ENCODE measurements at places on chromosomes 2 and 18.

- no peak for DNase-seq
Observed at GRCh38 chr2:2101924-2102323, 229.2 kb downstream of the MYT1L start.

GRCh38 chr2:224969095-224969494 lies 73.2 kb downstream of the DOCK10 start:
- no peak for DNase-seq

GRCh38 chr2:174794851-174795374 lies 30.6 kb upstream of the CHRNA1 start:
- no peak for DNase-seq

GRCh38 chr2:135903650-135904049 lies 27.4 kb upstream of the MCM6 start:
- no peak for DNase-seq

DNA sequence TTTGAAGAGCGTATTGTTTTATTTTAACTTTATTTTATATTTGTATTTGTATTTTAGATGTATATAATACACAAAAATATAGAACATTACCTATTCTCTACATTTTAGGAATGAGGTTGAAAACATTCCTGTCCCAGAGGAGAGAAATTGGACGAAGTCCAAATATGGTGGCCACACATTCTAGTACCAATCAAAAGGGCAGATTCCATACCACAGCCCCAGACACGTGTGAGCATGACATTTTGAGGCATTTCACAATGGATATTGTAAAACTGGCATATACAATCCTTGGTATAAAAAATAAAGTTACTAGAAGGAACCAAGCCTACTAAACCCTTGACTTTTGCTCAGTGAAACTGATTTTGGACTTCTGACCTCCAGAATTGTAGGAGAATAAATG lies 50.6 kb downstream of the C2orf76 start:
- no peak for DNase-seq

- DNase-seq, result no peak
Observed at GRCh38 chr2:198417836-198418235, 613.4 kb downstream of the PLCL1 start.

DNA sequence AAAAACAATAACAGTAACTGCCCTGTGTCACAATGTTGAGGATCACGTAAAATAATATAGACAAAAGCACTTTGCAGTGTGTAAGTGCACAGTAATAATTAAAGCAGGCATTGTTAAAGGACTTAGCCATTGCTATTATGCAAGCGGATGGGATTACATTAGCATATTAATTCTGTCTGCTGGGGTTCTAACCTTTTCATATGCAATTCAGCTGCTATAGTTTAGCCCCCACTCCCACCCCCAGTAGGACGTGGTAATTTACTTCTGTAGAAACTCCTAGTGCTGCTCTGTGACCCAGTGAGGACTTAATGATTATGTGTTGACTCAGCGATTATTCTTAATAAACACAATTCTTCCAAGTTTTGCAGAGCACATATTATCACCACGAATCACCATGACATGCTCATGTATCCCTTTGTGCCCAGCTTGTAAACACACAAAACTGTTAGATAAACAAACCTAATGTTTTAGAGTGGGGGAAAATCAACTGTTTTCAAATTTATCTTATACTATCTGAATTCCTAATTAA lies 5.1 kb upstream of the ADAM23 start:
- no peak for DNase-seq

DNA sequence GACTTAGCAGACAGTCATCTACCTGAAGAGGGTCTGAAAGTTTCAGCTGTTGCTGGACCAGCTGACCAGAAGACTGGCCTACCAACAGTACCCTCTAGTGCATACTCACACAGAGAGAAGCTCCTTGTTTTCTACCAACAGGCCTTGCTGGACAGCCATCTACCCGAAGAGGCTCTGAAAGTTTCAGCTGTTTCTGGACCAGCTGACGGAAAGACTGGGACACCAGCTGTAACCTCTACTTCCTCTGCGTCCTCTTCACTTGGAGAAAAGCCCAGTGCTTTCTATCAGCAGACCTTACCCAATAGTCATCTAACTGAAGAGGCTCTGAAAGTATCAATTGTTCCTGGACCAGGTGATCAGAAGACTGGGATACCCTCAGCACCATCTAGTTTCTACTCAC lies 63.2 kb downstream of the ALMS1 start:
- DNase-seq, result no peak

GRCh38 chr2:114534116-114535084 lies 92.0 kb downstream of the DPP10 start:
- DNase-seq, result no peak

DNA sequence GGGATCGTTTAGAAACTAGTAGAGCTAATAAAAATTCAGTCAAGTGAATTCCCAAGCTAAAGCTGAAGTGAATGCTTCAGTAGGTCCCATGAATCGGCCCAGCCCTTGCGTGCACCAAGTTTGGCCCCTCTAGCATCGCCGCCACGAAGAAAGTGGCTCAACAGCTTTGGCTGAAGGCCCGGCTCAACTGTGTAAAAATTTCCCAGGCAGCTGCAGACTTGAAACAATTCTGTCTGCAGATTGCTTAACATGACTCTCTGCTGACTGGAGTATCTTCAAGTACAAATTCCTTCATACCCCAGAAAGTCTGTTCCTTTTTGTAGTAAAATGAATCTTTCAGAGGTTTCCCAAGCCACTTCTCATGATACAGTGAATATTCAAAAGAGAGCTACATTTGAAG lies 32.7 kb downstream of the ALMS1 start:
- DNase-seq, result peak; percentile 29

GRCh38 chr2:232544674-232545073 lies 5.2 kb downstream of the CHRNG start:
- no peak for DNase-seq

DNA sequence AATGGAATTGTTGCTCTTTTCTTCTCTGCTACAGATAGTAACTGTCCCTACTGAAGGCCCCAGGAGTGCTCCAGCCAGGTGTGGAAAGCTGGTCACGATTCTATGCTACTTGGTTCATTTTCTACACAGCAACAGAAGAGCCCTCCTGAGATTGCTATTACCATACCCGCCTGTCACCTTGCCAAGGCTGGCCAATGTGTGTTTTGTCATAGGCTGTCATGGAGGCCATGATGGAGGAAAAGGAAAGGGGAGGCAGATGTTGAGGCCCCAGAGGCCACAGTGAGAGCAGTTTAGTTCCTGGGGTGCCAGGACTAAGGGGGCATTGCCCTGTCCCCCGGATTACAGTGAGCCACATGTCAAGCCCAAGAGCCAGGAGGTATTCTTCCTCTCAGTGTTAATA lies 952 bp downstream of the ELMOD3 start:
- DNase-seq, result no peak

GRCh38 chr2:44325897-44326296 lies 35.4 kb downstream of the PREPL start:
- DNase-seq, result no peak

GRCh38 chr2:143548032-143548431 lies 418.8 kb downstream of the ARHGAP15 start:
- no peak for DNase-seq

DNA sequence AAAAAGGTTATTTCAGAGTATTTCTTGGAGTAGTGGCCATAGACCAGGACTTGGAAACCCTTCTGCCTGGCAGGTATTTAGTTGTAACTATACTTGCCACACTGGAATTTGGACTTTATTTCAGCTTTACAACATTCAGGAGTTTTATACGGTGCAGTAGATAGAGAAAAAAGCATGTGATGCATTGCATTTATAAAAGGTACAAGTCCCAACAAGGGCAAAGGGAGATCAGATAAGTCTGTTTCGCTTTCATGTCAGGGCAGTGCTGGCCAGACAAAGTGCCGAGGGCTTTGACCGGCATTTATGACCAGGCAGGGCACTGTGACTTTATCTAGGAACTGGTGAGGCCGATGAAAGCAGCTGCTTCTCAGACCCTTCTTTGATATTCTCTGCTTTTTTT lies 145.4 kb downstream of the RTN4 start:
- DNase-seq, result peak; percentile 70

DNA sequence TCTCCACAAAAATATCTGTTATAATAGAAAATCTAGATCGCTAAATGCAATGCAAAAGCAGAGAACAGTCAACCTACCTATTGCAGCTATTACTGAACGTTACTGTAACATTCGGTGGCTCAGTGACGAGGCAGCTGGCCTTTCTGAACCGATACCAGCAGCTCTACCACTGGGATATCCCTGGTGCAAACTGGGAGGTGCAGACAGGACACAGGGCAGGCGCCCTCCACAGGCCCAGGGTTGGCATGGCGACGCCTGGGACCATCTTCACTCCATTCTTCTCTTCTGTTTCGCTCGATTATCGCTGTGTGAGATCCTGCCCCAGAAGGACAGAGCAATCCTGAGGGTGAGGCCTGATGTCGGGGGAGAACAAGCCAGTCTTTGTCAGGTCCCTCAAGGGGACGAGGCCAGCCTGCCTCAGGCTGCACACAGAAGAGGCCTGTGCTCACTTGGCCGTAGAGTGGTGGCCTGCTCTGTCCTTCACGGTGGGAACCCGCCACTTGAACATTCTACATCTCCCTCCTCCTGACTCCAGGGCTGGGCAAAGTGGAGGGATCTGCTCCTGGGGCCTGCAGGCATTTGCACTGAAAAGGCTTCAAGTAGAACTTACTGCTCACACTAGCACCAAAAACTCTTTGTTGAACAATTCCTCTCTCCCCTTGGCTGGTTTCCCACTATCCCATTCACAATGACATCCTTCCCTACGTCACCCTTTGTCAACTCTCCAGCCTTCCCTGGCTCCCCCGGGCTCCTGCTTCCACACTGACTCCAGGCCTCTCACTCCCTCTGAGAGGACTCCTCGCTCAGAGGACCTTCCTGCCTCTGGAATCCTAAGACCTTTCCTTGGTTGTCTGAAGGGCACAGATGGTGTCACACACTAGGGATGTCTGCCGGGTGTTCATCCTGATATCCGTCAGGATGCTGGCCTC lies 49.7 kb downstream of the CYRIA start:
- no peak for DNase-seq

GRCh38 chr2:237458519-237458918 lies 28.5 kb upstream of the MLPH start:
- no peak for DNase-seq
